ENCODE measurements at places on chromosomes 5 and 9.

DNA sequence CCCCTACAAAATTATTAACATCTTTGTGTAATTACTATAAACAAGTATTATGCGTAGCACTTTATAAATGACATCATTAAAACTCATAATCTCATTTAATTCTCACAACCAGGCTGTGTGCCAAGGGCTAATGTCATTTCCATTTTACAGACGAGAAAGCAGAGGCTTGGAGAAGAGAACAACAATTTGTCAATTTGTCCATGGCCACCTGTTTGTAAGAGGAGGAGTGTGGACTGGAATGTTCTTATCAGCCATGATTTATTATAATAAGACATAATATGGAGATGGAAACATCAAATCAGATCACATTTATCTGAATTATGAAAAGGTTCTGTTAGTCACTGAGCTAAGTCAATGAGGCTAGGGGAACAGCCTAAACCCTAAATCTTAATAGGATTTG lies 97.0 kb downstream of the DROSHA start:
- DNase-seq = no peak

DNA sequence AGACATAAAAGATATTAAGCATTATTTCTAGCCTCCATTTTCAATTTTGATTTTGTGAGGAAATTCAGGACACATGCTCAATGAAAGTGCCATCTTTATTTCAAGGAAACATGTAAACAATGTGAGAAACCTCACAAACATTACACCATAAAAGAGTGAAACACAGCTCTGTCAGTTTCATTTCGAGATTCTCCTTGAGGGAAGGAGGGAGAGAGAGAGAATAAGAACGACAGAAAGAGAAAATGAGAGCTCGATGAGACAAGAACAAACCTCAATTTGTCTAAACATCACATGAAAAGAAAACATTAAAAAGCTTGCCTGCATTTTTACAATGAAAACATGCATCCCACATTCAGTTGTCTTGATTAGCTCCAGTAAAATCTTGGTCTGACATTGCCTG lies 553.5 kb upstream of the MEF2C start:
- no peak for DNase-seq

- DNase-seq = no peak
Observed at GRCh38 chr5:61964201-61964600, 341.8 kb upstream of the KIF2A start.

DNA sequence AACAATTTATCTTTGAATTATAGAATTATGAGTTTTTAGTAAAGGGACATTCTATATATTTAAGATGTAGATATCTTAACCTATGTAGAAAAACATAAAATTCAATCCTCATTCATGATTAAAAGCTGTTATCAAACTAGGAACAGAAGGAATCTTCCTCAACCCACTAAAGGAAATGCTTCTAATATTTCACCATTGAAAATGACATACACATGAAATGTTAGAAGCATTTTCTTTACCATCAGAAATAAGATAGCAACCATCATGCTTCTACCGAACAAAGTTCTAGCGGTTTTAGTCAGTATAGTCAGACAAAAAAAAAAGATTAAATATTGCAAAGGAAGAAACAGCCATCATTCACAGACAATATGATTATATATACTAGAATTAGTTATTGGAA lies 32.2 kb downstream of the SHOC1 start:
- no peak for DNase-seq

- no peak for DNase-seq
Observed at GRCh38 chr9:13862654-13863053, 451.3 kb downstream of the NFIB start.

DNA sequence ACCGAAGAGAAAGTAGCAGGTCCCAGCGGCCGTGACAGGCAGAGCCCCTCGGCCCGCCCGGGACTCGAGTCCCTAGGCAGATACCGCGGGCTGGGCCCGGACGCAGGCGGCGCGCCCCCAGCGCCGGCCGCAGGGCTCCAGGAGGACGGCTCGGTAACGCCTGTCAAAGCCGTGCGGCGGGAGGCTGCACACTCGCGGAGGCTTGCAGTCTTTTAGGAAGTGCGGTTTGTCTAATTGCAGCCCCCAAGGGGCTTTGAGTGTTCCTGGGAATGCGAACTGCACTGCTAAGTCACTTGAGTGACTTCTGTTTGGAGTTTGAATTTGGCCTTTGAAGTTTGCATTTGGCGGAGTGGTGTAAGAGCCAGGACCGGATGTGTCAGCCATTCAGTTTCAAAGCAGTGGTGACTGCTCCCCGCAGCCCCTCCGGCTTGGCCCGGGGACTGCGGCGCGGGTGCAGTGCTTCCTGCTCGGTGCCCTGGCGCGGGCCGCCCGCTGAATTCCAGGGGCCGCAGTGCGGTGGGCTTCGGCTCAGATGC lies 1.3 kb downstream of the MAP3K1 start:
- peak; percentile 51 for DNase-seq

DNA sequence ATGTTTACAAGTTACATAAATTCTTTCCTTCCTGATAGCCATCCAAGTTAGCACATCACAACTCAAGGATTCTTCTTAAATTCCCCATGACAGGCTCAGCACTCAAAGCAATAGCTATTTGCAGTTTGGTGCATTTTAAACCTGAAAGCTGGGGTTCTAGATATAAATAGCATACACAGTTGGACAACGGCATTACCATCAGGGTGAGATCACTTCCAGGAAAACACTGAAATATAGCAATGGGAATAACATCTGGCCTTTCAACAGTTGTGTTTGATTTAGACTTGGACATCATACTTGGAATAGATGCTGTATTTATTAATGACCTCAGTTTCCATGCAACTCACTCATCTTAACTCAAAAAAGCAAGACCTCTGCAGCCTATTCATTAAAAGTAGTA lies 24.7 kb upstream of the LECT2 start:
- no peak for DNase-seq

DNA sequence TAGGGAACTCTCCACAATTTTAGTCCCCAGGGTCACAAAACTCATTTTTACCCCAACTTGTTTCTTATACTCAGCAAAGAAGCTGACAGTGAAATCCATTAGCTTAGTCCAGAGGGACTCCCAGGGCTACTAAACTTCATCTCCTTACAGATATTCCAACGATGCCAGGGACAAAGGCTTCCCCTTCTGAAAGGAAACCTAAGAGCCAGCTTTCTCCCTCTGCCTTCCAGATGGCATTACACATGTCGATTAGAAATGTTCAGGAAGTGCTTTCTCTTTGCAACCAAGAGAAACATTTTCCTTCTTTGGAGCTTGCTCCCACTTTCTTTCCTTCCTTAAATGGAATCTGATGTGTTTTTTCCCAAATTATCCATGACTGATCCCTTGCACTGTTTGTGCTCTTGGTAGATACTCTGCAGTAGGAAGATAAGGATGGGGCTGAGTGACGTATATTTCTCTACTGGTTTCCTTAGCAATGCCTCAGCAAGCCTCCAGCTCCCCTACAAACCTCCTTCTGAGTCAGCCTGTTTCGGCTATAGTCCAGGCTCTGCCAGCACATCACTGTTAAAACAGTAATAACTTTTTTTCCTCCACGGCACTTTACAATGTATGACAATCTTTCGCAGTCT lies 43.0 kb upstream of the HTR4 start:
- no peak for DNase-seq

DNA sequence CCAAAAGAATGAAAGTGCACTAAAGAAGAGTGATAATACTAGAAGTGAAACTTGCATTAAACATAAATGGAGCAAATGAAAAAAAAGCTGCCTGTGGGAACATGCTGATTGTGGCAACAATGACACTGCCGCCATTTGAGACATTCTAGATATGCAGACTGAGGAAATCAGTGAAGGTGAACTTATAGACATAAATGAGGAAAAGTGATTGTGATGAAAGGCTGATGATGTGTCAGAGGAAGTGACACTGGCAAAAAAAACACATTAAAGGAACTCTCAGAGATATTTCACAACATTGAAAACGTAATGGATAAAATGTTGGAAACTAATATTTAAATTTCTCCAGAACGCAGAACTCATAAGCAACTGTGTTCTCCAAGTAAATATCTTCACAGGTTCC lies 1.2 kb downstream of the ERCC8 start:
- DNase-seq = no peak
